Progenitor cell of endocrine pancreas (in vitro differentiated cells): ENCODE measurements at places on chromosomes 5 and 9. TPM values are rescaled to one million over a fixed set of nuclear protein-coding genes. Genes with fewer than 3 reads are reported as not detected.
A peak's percentile ranks its signal among the peaks of the same experiment; 100 is the strongest.

DNA sequence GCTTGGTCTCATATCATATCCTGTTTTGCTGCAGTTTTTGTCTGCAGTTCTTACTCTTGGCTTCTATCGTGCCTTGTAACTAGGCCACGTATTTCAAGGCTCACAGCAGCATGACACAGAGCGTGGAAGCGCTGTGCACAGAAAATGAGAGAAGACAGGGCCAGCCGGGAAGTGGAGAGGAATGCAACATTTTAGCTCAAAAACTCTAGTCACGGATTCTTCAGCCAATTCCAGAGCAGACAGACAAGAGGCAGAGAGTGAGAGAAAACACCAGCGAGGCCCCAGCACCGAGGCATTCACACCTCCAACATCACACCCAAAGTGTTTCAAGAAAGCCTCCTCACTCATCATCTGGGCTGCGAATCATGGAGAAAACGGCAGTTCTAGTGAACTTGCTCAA is 160.8 kb downstream of the DNAH5 start:
- no peak overlapping the region for H3K4me3 ChIP-seq
- no peak overlapping the region for H3K27ac ChIP-seq
- no peaks in the 10 kb centered on the region for H3K36me3 ChIP-seq
- no peaks in the 10 kb centered on the region for H3K27me3 ChIP-seq
- no peak for DNase-seq
- H3K4me1 ChIP-seq = no peaks in the 10 kb centered on the region

GRCh38 chr5:17425385-17426070 is 72.5 kb upstream of the TAF11L2 start:
- H3K4me1 ChIP-seq = no peaks in the 10 kb centered on the region
- DNase-seq = no peak
- no peaks in the 10 kb centered on the region for H3K27me3 ChIP-seq
- H3K27ac ChIP-seq = no peak overlapping the region
- no peak overlapping the region for H3K4me3 ChIP-seq
- no peaks in the 10 kb centered on the region for H3K36me3 ChIP-seq

- no peak overlapping the region for H3K27ac ChIP-seq
- peaks cover 8% of the 10 kb centered on the region for H3K4me1 ChIP-seq
- no peaks in the 10 kb centered on the region for H3K36me3 ChIP-seq
- no peak for DNase-seq
Measured at GRCh38 chr9:73597771-73598170, 446.1 kb downstream of the ANXA1 start.

DNA sequence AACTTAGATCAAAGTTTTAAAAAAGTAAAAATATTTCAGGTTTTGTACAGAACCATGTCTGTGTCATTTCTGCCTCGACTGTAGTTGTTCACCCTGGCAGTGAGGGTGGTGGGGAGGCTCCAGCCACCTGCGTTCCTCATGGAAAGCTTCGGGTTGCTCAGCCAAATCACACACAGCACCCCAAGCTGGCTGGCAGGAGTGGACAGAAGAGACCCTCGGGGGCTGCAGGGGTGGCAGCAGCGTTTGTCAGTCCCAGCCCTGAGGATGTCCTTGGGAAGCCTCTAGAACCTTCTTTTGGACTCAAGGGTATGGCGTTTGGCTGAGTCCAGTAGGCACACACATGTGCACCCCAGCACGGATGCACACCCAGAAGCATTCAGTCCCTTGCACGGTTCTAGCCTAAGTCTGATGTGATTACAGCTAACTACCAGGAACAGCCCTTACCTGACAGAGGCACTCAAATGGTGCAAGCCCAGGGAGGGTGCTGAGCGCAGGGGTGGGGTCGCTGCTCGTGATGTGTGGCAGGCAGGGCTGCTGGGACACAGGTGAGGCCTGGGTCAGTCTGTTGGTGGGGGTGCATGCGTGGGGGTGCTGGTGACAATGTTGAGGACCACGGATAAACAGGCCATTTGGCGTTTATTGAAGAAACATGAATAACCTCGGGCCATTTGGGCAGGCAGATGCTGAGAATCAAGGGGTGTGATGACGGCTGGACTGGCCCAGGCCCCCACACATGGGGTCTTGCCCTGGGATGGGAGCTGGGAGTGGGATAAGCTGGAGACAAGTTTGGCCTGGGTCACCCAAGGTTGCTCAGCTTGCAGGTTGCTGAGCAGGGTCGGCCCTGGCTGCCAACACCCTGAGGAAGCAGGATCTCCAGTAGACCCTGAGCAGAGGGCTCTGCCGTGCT is 103.4 kb downstream of the PHF2 start:
- peak; percentile 6 for DNase-seq
- peaks cover 3% of the 10 kb centered on the region for H3K36me3 ChIP-seq
- H3K27me3 ChIP-seq = peaks cover 3% of the 10 kb centered on the region
- H3K27ac ChIP-seq = no peak overlapping the region
- no peak overlapping the region for H3K4me3 ChIP-seq
- H3K4me1 ChIP-seq = peaks cover 6% of the 10 kb centered on the region

DNA sequence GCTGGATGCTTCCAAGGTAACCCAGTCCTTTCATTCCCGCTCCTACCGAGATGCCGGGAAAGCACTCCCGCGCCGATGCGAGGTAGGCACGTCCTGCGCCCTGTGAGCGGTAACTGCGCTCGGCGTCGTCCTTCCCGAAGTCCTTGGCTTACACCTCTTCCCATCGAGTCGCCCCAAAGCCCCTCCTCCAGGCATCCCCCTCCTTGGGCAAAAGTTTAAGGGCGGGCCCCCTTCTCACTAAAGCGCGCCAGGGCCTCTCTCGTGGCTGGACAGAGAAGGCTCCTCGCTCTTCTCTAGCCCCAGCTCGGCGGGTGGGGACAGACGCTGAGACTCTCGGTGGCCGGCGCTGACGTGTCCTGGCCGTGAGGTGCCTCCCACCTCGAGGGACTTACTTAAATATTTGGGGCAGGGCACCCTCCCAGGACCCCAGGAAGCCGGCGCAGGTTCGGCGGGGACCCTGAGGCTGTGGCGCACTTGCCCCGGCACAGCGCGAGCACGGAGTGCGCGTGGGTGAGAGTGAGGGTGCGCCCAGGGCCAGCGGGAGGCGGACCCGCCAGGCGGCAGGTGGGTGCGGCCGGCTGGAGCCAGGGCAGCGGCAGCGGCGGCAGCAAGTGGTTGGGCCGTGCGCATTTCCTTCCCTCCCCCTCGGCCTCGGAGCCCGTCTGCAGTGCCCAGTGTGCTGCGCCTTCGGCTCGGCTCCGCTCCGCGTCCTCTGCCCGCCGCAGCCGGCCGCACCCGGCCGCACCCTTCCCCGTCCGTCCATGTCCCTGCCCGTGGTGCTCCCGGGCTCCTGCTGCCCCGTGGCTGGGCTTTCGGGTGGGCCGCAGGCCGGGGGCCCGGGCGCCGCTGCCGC is at the start of gene ENTREP1:
Gene ENTREP1 (plus strand): TSS at position 667 of the 853 bp plus-strand sequence. CDS start 95 bp downstream, at position 762.
- H3K4me3 ChIP-seq = peak within 1 kb of the TSS; percentile 80
- H3K27me3 ChIP-seq = peaks cover 68% of the 10 kb centered on the region
- H3K27ac ChIP-seq = peak within 1 kb of the TSS; percentile 80
- DNase-seq = peak; percentile 53
- no peaks in the 10 kb centered on the region for H3K36me3 ChIP-seq
- peaks cover 5% of the 10 kb centered on the region for H3K4me1 ChIP-seq

SPATA31E1 gene
- total RNA-seq = not detected in 2 replicates
